Fibroblast of lung (primary cell): ENCODE measurements at places on chromosomes 4 and X.

DNA sequence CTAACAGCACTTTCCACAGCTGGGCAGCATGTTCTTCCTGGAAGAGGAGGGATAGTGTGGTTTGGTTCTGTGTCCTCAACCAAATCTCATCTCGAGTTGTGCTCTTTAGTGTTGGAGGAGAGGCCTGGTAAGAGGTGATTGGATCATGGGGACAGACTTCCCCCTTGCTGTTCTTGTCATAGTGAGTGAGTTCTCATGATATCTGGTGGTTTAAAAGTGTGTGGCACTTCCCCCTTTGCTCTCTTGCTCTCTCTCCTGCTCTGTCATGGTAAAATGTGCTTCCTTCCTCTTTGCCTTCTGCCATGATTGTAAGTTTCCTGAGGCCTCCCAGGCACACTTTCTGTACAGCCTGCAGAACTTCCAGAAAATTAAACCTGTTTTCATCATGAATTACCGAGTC, 133.7 kb upstream of the NDP start:
- no peak for DNase-seq

DNA sequence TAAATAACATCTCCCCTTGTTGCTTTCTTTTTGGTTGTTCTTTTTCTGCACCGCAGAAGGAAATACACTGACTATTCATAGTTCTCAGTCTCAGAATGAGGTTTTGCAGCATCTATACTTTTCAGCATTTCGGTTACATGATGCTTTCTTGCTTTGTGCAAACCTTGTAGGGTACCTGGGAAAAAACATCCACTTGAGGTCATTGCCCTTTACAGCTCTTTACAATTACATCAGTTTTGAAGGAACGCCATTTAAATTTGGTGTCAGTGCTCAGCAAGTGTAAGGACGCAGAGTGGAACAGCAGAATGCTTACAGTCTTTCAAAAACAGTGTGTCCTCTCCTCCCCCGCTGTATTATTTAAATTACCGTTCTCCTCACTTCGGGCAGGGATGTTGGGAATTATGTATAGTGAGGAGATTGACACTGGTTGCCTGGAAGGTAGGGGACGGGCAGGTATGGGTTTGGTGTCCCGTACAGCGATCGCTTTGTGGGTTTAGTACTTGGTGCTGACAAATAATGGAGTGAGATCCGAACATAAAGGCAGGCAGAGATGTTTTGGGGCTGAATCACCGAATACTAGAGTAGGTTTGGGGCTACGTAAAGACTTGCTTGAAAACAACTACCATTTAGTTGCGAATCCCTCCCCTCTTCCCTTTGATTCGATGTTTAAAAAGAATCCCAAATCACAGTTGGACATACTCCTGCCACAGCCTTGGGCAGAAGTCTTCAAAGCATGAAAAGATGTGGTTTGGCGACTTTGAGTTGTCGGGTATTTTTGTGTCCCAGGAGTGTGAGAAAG, 2.0 kb upstream of the NKX3-2 start:
- DNase-seq: no peak

DNA sequence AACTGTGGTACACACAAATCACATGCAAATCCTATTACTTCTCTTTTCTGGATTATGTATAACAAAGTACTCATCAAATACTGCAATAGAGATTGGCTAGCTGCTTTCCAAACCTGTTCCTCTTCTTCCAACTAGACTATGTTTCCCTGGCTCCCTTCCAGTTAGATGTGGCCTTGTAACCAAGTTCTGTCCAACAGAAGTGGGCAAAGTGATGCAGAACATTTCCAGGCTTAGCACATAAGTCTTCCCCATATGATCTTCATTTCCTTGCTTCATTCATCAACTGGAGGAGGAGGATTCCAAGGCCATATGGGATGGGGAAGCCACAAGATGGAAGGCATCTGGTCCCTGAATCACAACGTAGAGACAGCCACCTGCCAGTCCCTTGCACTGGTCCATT, 8.0 kb downstream of the SLC9A7 start:
- no peak for DNase-seq

DNA sequence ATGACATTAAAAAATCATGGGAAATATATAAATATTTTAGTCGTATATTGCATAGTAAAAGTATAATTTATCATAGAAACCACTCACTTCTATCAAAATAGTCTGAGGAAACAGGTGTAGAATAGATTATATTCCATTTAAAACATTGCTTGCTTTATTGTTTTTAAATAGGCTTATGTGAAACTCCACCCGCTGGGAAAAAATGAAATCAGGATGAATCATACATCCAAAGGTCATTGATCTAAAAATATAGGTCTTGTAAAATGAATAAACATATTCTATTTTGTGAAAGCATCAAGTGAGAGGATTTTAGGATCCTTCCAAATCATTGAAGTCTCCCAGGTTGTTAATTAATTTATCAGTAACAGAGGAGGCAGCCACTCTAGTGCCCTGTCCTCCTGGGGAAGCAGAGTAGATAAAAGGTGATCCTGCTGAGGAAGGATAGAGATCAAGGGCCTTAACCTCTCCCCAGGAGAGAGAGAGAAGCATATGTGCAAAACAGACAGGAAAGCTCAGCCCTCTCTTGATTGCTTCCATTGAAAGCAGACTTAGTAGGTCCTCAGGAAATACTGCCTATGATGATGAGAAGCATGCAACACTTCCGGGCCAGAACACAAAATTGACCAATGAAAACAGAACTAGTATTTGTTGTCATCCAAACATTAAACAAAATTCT, 96.8 kb upstream of the MAP9 start:
- peak; percentile 47 for DNase-seq

GRCh38 chr4:94801016-94801415, 43.3 kb downstream of the BMPR1B start:
- DNase-seq: no peak

DNA sequence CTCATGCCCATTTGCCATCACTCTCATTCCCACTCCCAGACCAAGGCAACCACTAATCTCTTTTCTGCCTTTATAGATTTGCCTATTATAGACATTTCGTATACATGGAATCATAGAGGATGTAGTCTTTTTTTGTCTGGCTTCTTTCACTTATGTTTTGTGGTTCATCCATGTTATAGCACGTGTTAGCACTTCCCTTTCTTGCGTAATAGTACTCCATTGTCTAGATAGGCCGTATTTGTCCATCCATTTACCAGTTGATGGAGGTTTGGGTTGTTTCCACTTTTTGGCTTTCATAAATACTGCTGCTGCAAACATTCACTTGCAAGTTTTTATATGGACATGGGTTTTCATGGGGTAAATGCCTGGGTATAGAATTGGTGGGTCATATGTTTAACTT, 48.4 kb downstream of the KIF4A start:
- DNase-seq: no peak

DNA sequence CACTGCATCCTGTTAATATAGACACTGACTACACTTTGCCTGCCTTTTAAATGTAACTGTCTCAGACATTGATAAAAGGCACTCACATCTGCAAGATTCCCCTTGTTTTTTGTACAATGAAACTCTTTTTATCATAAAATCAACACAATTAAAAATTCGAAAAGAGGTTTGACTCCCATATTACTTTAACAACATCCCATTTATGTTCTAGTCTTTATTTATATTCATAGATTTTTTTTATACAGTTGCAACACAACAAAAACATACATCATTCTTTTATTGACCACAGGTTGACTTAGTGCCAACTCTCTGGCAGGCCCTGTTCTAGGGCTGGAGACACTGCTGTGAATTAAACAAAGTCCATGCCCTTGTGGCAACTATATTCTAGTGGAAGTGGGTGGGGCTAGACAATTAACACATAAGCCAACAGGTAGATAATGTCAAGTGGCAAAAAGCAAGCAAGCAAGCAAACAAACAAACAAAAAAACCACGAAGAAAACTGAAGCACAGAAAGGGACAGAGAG, 36.8 kb downstream of the ANK2 start:
- DNase-seq: no peak

GRCh38 chr4:180809439-180809838, 1433.8 kb upstream of the TENM3 start:
- DNase-seq: peak; percentile 20

DNA sequence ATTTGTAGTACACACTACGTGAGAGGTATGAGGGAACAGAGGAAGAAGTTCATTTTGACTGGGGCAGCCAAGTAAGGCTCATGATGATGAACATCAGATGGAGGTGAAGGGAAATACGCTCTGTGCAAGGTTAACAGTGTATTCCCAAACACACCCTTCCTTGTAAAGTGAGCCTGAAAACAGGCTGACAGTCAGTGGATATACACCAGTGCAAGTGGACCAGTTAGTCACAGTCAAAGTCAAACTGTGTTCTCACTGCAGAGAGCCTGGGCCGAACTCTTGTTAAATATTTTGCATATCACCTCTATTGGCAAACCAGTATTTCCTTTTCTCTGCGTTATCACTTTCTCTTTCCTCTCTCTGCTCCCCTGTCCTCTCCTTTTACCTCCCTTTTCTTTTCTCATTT, 23.4 kb upstream of the RHOH start:
- no peak for DNase-seq

DNA sequence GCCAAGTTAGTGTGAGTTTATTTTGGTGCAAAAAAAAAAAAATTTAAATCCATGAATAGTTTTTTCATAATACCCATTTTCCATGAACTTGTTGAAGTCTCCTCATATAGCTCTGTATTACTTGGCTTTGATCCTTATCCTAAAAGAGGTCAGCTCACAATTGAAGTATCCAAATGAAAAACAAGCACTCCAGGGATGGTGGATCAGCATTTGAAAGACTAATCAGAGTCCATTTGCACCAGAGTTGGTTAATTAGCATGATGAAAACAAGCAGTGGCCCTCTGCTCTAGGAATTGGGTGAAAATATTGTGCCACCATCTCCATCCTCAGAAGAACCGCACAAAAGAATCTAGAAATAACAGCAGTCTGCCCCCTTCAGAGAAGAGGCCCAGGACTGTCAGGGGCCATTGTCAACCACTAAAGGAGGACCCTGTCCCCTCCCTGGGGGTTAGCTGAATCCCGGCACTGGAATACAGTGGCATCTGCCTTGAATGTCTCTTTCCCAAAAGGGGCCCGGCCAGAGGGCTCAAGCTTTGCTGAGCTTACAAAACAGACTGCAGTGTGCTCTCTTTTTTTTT, 24.7 kb downstream of the SH3KBP1 start:
- no peak for DNase-seq

DNA sequence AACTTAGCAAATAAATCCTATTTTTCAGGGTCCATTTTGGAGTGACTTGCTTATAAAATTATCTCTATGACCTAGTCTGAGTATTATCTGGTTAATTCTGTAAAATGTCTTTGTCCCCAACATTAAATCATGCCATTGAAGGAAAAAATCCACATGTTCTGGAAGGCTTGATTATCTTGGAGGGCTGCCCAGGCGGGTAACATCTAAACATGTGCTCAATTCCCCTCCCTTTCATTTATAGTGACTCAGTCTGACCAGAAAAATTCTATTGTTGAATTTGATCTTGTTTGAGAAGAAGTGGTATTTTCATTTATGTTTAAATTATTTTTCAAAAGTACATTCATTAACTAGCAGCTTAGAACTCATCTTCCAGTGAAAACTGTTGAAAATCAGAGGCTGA, 55.4 kb upstream of the SLC10A7 start:
- DNase-seq: peak; percentile 35

GRCh38 chrX:41921492-41922430, 1.6 kb downstream of the CASK start:
- DNase-seq: peak; percentile 75

DNA sequence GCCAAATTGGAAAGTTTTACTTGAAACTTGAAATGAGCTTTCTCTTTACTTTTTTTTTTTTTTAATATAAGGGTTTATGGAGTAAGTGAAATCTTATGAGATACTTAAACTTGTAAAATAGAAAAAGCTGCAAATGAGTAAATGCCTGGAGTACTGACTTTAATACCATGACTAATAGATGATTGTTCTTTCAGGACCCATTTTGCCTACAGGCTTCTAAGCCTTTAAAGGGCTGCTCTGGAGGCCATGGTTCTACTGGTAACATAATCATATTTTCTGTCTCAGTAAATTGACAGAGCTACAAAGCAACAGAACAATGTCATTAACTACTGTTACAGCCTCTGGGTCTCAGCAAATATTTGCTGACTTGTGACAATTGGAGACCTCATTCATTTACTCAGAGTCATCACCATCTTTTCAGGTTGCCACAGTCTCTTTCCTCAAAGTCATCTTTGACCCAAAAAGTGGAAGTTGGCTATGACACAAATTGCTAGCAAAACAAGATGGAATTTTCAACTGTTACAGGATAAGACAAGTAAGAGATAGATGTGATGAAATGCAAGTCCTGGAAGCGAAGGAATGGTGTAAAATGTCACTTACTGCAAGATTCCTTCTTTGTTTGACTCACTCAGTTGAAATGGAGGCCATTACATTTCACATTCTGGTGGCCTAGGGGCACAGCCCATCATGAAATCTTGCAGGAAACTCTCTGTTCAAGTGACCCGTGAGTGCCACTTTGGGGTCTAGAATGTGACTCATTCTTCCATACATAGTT, 132.7 kb downstream of the BTC start:
- peak; percentile 65 for DNase-seq

DNA sequence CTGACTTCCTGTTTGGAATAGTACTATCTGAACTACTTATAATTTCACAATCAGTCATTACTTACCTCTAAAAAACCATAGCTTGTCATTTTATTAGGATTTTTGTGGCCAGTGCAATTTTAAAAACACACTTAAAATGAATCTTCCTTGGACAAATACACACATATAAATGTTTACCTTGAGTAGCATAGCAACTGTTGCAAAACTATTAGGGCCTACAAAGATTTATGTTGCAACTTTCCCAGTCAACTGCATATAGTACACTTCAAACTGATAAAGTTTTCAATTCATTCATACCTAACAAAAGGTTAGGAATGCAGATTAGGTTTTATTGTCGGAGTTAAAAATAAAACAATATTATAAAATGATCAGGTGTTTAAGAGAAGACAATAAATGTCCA, 193.0 kb downstream of the PDGFC start:
- DNase-seq: peak; percentile 69

DNA sequence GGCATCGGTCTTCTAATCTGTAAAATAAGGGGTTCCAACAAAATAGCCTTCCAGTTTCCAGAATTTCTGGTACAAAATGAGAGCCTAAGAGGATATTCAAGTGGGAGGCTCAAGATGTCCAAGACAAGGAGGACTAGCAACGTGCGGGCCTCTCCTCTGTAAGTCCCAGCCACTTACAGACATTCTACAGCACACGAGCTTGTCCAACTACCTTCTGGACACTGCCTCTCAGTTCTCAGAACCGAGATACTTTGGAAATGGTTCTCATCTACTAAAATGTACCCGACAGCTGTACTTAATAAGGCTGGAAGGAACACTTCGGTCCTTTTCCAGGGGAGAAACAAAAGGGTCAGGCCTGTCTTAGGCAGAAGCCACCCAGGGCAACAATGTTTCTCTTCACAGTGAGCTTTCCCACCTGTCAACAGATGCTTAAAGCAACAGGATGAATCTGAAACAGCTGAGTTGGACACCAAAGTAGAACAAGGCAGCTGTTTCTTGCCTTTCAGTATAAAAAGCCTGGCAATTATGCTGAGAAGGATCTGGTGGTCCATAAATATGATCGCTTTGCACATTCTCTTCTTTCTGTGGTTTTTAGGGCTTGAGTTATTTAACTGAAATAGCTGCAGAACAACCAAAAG, 127.0 kb downstream of the HS6ST2 start:
- no peak for DNase-seq
